MV-4-11 (cell line): ENCODE measurements at places on chromosomes 5 and 9.

GRCh38 chr9:1285526-1285925 is 235.4 kb downstream of the DMRT2 start:
- no peak for DNase-seq

DNA sequence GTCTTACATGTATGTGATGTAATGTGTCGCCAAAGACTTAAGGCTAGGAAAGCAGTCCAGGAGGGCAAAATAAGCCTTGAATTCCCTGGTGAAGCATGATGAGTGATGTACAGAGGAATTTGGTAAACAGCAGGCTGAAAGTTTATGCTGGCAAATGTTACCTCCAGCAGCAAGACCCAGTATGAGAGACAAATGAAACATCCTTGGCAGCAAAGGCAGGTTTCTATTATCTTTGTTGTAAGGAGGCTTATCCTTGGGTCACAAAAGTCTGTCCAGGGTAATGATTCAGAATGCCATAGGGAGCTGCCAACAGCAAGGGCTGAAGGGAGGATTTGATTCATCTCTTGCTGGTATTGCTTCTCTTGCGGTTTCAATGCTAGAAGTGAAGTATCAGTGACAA is 75.9 kb upstream of the HTR4 start:
- DNase-seq = no peak

DNA sequence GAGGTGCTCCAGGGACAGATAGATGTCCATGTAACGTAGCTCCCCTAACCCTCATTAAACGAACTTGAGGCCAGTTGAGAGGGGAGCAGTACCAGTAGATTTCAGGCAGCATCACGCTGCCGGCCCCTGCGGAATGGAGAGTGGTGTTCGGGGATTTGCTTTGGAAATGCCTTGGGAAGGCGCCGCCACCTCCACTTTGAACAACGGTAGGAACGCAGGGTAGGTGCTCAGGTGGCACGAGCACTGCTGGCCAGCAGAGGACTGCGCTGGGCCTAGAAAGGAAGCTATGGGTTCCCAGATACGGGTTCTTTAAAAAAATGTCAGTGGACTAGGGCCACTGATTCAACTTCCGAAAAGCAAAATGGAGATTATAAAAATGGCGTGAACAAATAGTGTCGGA is 271.8 kb downstream of the FANCC start:
- DNase-seq = no peak

DNA sequence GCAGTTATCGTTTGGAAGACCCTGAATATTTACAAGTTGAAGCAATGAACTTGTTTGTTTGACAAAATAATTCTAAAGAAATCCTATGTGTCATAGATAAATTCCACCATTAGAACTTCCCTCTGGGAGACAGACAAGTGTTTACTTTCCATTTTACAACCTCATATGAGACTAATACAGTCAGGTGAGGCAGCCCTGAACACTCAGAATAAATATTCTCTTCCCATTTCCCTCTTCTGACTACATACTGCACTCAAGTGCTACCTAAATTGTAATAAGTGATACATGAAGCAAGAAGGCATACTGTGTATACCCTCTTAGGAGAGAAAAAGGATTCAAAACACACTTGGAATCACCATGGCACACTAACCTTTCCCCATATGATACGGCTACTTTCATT is 6.8 kb downstream of the RASEF start:
- no peak for DNase-seq

DNA sequence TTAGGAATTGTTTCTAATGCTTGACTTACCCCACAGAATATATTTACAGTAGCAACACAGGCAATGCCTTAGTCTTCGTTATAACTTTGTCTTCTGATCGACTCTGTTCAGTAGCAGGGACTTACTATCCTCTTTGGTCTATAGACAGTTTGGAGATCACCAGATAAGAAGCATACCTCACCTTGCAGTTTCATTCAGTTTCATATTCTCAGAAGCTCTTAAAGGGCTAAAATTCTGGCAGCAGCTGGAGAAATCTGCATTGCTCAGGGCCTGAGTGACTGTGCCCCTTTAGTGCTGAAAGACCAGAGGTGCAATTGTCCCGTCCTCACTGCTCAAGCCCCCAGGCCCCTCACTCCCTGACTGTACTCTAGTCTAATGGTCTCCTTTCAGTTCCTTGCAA is 26.0 kb downstream of the ZBTB43 start:
- DNase-seq = no peak

GRCh38 chr5:175343308-175343707 is 100.7 kb downstream of the DRD1 start:
- no peak for DNase-seq

DNA sequence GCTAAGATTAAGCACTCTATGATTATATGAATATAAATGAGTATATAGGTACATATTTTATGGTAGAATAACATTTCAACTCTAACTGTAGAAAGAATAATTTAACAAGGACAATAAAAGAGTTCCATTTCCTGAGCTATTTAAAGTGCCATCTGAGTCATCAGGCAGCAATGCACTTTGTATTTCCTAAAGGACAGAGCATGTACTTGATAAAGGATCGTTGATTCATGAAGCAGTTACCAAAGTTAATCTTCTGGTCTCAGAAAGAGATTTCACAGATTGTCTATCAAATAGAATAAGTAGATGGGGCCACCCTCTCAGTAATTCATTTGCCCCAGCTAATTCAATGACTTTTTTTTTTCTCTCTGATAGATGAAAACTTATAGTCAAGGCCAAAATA is 747.8 kb downstream of the CDH18 start:
- no peak for DNase-seq

DNA sequence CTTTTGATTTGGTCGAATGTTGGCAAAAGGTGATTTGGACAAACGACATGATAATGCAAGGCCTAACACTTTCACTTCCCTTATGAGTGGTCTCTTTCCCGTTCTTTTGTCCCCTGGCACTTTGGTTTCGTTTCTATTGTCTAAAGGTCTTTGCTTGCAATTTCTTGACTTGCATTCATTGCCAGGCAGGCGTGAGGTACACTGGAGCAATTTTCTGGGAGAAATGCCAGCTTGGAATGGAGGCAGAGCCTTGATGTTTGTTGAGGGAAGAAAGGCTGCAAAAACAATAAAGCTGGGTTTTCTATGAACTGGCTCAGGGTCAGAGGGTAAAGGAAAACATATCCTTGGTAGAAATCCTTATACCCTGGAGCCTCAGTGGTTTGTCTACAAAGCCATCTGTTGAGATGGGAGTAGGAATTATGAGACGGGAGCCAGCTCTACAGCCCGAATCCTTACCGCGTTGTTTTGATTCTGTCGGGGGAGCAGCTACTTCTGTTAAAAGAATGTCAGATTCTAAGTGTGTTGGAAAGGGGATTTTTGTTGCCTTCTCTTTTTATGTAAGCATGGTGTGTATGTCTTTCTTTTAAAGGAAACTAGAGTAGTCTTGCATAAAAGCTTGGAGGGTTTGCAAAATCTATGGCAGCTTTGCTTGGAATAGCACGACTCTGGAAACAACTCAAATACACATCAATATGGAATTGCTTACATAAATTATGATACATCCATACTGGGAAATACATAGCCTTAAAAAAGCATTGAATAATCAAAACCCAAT is 158.9 kb downstream of the RMI1 start:
- peak; percentile 46 for DNase-seq

DNA sequence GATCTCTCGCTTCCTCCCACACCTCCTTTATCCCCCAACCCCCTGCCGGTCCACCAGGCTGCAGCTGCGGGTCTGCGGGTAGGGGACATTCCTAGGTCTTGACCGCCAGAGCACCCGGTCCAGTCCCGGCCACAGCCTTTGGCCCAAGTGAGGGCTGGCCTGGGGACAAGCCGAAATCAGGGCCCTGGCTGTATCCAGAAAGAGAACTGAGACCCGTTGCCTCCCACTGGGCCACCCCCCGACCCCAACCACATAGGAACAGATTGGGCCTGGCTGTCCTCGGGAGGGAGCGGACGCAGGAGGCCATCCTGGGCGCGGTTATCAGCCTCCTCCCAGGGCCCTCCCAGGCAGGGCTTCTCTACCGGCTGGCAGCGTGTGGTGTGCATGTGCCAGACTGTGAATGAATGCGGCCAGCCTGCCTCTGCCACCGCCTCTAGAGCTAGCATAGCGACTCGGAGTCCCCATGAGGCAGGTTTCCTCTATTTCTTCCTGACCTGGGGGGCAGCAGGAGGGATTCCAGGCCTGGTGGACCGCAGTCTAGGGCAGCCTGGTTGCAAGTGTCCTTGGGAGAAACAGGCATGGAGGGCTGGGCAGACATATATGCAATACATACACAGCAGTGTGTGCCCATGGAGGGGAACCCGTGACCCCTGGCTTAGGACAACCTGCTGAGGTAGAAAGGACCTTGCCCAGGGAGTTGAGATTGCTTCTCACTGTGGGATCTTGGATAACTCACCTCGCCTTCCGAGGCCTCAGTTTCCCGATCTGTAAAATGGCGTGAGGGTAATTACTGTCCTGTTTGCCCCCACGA is 1.2 kb downstream of the N4BP3 start:
- peak; percentile 25 for DNase-seq

DNA sequence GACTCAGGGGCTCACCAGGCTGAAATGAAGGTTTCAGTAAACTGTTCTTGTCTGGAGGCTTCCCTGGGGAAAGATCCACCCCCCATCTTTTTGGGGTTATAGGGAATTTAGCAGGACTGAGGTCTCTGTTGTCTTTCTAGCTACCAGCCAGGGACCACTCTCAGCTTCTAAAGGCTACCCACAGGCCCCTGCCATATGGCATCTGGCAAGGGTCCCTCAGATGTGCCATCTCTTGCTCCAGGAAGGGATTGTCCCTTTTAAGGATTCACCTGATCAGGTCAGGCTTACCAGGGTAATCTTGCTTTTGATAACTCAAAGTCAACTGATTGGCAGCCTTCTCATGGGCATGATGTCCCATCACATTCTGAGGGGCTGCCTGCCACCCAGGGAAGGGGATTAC is 65.0 kb downstream of the NSUN2 start:
- DNase-seq = no peak

- DNase-seq = no peak
Measured at GRCh38 chr5:80220245-80220897, 35.5 kb downstream of the SERINC5 start.

GRCh38 chr5:20434786-20435185 is 446.8 kb upstream of the CDH18 start:
- DNase-seq = no peak

GRCh38 chr9:79570448-79571308 is 1.1 kb upstream of the TLE4 start:
- no peak for DNase-seq

DNA sequence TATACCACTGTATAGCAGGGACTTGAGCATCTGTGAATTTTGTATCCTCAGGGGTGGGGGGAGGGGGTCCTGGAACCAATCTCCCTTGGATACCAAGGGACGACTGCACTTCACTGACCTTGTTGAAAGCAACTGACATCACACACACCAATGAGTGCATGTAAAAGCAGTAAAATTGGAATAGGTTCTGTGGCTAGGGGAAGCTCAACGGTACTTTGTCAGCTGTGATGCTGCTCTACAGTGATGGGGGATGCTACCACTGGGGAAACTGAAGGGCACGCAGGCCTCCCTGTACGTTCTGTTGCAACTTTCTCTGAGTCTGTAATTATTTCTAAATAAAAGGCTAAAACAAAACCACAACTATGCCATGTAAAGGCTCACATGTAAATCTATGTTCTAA is 47.0 kb upstream of the RETREG1 start:
- no peak for DNase-seq

- no peak for DNase-seq
Measured at GRCh38 chr9:101737165-101737704, 1.2 kb downstream of the GRIN3A start.

GRCh38 chr9:90909747-90910283 is 108.2 kb downstream of the SYK start:
- no peak for DNase-seq

DNA sequence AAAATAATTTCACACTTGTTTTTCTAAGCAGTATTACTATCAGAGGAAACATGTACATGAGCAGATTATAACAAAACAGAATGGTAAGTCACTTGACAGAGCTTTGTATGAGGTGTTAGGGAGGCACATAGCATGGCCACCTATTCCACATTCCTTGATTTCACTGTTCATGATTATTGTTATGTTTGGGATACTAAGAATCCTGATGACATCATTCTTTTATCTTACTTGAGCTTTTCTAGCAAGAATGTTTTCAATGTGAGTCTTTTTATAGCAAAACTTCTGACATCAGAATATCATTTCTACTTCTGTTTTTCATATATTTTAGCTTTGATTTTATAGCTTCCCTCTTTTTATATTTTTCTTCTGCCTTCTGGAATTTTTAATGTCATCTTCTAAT is 208.2 kb downstream of the DMRTA1 start:
- DNase-seq = no peak

- DNase-seq = peak; percentile 30
Measured at GRCh38 chr5:15431923-15432322, 68.1 kb upstream of the FBXL7 start.

DNA sequence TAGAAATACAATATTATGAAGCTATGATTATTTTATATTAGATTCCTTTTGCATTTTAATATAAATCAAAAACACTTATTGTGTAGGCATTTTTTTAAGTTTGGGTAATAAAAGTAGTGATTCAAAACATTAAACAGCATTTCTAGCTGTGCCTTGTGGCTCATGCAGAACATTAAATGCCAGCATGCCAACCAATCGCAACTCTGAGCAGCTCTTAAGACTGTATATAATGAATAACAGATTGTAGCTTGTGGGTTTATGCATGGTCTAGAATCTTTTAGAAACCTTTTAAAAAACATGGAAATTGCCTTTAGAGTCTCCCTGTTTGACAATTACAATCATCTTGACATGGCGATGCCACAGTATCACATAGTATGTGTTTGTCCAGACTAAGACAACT is 903.8 kb downstream of the EFNA5 start:
- no peak for DNase-seq

DNA sequence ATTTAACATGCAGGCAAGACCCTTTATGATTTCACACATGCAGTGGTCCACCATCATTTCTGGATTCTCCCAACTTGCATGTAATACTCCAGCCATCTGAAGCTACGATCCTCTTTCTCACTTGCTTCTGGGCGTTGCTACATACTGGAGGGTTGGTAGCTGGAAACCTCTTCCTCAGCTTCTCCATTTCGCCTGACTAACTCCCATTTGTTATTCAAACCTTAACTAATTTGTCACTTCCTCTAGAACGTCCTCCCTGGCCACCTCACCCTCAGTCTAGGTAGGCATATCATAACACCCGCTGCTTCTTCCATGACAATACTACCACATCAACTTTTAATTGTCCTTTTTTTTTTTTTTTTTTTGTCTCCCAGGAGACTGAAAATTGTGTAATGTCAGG is 72.6 kb upstream of the EQTN start:
- DNase-seq = peak; percentile 65

DNA sequence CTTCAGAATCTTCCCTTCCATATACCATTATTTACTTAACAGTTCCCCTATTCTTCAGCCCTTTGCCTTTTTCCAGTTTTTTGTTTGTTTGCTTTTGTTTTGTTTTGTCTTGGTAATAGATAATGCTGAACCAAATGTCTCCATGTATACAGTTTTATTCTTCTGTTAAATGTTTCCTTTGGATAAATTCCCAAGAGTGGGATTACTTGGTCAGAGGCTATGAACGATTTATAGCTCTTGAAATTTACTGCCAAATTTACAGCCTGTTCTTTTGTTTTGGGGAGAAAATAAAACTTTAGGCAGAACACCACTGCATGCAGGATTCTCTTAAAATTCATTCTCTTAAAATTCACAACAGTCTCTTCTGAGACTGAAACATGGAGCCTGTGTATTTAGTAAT is 38.6 kb downstream of the NR4A3 start:
- DNase-seq = no peak
